ENCODE measurements at places on chromosomes 2 and 18.

DNA sequence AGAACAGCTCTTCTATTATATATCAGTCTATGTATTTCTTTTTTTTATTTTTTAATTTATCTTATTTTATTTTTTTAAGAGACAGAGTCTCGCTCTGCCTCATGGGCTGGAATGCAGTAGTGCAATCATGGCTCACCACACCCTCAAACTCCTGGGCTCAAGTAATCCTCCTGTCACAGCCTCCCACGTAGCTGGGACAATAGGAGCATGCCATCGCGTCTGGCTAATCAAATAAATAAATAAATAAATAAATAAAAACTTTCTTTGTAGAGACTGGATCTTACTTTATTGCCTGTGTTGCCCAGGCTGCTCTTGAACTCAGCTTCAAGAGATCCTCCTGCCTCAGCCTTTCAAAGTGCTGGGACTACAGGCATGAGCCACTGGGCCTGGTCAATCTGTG is 117.0 kb downstream of the RBMS1 start:
- no peak for DNase-seq

DNA sequence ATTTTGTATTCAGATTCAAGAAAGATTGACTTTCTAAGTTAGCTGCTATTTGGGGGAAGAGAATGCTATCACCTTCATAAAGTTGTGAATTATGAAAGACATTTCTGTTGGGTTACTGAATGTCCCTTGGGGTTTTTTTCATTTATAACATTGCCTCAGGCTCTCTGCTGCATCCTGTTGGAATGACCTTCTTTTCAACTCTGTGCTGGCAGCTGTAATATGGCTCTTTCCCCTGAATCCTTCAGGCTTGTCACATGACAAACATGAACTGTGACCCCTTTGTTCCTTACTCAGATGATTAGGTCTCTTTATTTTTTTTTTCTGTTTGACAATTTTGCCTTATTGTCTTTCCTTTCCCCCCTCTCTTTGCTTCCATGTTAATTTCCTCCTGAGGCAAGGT is 159.8 kb downstream of the TAF4B start:
- DNase-seq: no peak

- no peak for DNase-seq
Observed at GRCh38 chr2:1137913-1138391, 187.3 kb downstream of the SNTG2 start.

DNA sequence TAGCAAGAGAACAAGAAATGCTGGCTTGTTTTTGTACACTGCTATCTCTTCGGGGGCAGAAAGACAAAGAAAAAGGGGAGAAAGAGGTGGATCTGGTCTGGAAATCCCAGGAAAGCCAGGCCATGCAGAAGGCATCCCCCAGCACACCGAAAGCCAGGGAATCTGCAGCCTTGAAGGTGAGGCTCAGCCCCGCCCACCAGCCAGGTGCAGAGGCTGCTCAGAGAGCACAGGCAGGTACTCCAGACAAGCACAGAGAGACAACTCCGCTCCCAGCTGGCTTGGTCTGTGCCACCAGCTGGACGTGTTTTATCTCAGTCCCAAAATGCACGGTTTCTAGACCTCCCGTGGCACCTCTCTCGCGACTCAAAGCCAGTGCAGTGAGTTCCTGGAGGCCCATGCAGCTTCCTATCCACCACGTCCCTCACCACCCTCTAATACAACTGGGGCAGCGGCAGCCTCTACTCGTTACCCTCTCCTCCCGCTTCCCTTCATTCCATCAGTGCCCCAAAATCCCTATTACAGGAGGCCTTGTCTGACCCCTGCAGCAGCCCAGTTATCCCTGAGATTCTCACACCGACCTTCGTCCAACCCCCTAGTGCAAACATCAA is 62.8 kb downstream of the HDAC4 start:
- no peak for DNase-seq

DNA sequence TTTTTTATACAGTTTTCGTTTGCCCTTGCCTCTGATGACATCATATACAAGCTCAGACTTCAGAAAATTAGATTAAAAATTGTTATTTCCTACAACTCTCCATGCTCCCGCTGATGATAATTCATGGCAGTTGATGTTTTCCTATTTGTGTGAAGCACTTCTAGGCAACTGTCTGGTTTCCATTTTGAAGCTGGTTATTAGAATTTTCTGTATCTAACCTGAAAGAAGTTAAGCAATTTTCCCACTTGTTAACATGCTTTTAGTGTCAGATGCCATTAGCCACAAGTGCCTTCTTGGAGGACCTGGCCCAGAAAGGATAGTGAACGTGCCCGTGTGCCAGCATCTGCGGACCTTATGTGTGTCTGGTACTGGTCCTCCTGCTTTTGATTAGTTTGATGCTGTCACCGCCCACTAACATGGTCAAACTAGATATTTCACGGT is 347.6 kb upstream of the RAB12 start:
- DNase-seq: no peak

- DNase-seq: no peak
Observed at GRCh38 chr2:30273574-30273929, 42.2 kb downstream of the LBH start.

DNA sequence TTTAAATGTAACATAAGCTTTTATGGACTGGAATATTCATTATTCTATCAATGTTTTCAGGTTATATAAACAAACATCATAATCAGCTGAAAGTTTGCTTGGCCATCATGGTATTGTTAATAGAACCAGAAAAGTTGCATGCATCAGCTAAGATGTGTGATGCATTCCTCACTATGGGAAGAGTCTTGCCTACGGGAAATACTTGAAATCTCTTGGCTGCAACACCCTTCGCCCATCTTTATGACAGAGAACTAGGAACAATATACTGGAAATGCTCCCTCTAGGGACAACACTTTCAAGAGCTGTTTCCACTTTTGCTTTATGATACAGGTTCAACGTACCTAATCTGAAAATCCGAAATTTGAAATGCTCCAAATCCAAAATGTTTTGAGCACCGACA is 1390.8 kb downstream of the DPP10 start:
- no peak for DNase-seq

All from spinal cord (tissue), 10 donors.